Cerebellum (tissue), 4 donors: ENCODE measurements at places on chromosomes 12 and 14. TPM values are rescaled to one million over a fixed set of nuclear protein-coding genes. Genes with fewer than 3 reads are reported as not detected.
A peak's percentile ranks its signal among the peaks of the same experiment; 100 is the strongest.

DNA sequence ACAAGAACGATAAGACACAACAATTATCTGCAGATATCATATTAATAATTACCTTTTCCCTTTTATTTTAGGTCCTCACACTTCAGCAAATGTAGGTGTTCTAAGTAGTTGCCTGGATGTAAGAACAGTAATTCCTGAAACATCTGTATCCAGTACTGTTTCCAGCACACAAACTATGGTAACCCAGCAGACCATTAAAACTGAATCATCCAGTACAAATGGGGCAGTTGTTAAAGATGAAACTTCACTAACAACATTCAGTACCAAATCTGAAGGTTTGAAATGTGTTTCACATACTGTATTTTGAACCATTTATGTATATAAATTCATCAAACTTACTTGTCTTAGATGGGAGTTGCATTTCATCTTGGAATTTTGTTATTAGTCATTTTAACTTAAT is 31.0 kb downstream of the HCFC2 start:
- DNase-seq = no peak

DNA sequence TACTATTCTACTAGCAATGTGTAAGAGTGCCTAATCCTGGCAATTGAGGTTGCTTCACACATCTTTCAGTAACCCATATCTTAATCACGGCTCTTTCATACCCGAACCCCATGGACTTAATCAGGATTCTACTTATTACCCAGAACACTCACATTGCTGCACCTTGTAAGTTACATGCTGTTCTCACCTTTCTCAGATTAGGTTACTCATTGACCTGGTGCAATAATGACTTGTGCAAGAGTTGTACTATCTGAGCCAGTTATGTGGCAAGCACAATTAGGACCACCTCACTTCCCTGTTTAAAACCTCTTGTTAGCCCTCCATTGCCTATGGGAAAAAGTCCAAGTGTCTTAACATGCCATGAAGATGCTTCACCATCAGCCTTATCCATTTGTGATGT is 306.7 kb upstream of the E2F7 start:
- no peak for DNase-seq

GRCh38 chr14:66758031-66758613 is 250.2 kb downstream of the GPHN start:
- DNase-seq = no peak

The IQSEC3 gene
- total RNA-seq = 7.7 TPM

DNA sequence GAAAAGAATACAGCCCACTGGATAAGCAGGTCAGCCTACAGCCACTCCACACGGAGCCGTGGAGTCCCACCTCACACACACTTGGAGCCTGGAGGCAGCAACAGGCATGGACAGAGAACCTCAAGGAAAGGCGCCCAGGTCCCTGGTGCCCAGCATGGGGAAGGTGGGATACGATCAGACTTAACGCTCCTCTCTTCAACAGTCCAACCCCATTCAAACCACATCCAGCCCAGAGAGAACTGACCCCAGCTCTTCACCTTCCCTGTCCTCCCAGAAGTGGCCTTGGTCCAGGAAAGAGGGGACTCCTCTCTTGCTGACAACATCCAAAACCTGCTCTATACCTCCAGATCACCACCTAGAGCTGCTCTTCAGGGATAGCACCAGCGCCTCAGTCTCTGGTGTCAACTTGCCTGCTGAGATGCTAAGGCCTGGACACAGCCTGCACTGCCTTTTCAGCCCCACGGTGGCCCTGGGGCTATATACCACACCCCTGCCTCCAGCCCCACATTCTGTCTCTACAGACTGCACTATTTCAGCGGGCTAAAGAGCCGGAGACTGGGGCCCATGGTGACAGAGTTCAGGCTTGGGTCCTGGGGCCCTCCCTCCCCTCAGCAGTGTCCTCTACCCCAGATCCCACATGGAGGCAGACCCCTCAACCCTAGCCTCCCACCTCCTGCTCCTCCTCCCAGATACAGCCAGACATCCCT is 7.0 kb downstream of the ADCY6 start:
- no peak for DNase-seq

DNA sequence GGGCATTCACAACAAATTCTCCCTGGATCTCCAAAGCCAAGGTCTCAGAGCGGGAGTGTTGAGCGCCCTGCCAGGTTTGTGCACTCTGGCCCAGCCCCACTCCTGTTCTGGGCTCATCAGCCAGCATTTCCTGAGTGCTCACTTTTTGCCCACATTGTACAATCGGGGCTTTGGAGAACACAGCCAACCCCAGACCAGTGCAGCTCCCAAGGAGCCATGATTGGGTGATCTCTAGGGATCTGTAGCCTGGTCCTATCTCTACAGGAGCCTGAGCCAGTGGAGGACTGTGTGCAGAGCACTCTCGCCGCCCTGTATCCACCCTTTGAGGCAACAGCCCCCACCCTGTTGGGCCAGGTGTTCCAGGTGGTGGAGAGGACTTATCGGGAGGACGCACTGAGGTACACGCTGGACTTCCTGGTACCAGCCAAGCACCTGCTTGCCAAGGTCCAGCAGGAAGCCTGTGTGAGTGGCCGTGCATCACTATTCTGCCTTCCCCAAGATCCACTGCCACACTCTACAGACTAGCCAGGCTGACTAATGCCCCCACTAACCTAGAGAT is 2.8 kb downstream of the ARHGEF40 start:
- DNase-seq = no peak

DNA sequence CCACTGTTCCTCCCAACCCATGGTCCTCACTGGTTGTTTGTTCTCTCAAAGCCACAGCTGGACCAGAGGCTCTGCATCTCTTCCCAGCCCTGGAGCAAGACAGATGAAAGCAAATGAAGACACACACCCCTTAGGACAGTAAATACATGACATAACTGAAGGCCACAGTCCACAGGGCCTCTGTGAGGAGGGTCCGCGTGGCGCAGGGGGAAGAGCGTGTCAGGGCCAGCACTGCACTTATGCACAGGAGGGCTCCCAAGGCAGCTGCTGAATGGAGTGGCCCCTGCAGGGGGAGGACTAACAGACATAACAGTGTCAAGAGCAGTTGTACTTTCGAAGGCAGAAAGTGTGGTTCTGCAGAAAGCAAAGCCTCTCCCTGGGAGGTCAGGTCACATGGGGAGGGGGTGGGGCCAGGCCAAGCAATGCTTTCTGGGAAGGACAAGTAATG is 79.9 kb downstream of the CHGA start:
- DNase-seq = no peak

DNA sequence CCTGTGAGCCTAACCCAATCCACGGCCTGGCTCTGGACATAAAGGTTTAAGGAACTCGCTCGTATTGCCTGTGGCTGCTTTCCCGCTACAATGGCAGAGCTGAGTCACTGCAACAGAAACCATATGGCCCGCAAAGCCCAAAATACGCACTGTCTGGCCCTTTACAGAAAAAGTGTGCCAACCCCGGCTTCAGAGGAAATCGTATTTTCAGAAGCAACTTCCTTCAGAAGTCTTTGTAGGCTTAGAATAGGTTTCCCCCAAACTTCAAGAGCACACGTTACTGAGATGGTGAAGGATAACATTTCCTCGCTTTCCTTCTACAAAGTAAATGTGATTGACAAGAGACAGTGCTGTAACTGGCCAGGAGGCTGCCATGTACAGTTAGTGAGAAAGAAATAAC is 34.8 kb upstream of the TESC start:
- peak; percentile 45 for DNase-seq

DNA sequence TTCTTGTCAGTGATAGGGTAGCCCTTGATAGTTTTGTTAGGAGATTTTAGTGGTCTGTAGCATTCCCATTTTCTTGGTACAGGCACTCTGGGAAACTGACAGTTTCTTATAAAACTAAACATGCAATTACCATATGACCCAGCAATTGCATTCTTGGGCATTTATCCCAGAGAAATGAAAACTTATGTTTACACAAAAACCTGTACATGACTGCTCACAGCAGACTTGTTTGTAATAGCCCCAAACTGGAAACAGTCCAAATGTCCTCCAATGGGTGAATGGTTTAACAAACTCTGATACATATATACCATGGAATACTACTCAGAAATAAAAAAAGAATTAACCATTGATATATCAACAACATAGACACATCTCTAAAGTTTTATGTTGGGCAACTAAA is 75.5 kb downstream of the BORCS5 start:
- no peak for DNase-seq
